ENCODE measurements at places on chromosomes 2 and 18. TPM values are rescaled to one million over a fixed set of nuclear protein-coding genes. Genes with fewer than 3 reads are reported as not detected.

- no peak for DNase-seq
Measured at GRCh38 chr2:146244131-146244530, 1600.7 kb upstream of the ACVR2A start.

GRCh38 chr2:196601430-196602306, 37.8 kb upstream of the CCDC150 start:
- DNase-seq = peak; percentile 3

DNA sequence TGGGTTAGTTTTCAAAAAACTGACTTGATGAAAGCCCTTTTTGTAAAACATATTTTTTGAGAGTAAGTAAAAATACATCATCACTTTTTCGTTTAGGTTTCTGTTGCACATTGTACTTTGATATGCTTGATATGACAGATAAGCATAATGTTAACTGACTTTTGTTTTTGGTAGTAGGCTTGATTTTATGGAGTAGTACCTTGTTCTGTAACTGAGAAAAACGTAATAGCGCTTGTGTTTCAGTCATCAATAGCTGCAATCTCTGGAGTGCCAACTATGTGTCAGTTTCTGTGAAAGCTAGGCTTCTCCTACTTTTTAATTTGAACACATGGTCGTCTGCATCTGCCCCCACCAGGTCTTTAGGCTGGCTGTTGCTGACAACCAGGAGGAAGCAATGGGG, 1.3 kb downstream of the LCLAT1 start:
- DNase-seq = no peak

DNA sequence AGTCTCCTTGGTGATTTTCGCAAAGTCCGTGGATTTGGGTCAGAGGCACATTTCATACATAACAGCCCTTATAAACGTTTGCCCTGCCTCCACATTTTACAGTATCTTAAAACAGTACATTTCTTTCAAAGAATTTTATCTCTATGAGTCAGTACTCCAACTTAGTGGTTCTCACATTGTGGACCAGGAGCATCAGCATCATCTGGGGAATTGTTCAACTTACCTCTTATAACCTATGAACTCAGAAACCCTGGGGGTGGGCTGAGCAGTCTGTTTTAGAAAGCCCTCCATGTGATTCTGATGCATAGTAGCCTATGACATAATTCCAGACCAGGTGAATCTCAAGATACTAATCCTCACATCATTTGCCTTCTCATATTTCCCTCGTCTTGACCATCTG, 12.4 kb downstream of the SUPT7L start:
- DNase-seq = no peak

DNA sequence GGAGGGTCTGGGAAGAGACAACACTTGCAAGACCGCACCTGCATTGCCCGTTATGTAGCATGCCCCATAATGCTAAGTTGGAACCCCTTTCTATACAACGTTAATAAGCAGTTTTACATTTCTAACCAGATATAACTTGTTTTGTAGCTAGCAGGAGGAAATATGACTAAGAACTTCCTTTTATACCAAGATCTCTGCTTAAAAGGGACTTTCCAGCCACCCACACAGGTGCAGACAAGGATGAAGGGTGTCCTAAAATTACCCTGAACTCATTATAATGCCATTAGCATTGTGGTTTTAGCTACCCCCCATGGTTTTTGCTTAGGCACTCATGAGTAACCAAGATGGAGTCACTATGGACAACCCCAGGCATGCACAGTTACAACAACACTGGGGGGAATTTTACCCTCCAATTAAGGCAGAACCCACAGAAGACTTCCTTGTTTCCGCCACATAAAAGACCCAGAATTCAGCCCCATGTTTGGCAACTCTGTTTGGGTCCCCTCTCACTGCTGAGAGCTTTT, 362.8 kb downstream of the CBLN2 start:
- DNase-seq = no peak

DNA sequence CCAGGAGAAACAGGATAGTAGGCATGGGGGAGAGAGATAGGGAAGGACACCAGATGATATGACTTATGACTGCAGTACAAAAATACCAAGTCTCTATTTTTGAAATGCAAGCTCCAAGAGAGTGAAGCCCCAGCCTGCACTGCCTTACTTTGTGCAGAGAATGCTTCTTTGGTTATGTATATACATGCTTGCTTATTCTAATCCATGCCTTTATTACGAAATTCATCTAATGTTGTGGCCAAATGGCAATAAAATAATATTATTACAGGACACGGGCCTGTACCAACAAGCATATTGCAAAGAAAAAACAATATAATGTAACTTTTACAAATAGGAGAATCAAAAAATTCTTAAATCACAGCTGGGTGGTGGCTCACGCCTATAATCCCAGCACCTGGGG, 110.8 kb downstream of the BCL11A start:
- no peak for DNase-seq

DNA sequence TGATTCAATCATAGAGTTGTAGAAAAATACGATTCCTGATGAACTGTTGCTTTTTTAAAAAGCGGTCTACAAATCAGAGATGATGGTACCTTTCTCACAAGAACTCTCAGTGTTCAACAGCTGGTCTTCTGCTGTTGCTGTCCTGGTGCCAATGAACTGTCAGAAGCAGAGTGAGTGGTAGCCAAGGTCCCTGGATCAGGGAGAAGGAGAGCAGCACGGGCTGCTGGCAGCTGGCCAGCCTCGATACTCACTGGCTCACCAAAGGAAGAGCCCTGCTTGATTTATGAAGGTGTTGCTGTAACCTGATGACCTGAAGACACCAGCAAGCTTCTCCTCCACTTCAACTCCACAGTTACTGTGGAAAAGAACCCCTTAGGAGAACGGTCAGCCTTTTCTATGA, 300.8 kb upstream of the SOX11 start:
- peak; percentile 4 for DNase-seq

DNA sequence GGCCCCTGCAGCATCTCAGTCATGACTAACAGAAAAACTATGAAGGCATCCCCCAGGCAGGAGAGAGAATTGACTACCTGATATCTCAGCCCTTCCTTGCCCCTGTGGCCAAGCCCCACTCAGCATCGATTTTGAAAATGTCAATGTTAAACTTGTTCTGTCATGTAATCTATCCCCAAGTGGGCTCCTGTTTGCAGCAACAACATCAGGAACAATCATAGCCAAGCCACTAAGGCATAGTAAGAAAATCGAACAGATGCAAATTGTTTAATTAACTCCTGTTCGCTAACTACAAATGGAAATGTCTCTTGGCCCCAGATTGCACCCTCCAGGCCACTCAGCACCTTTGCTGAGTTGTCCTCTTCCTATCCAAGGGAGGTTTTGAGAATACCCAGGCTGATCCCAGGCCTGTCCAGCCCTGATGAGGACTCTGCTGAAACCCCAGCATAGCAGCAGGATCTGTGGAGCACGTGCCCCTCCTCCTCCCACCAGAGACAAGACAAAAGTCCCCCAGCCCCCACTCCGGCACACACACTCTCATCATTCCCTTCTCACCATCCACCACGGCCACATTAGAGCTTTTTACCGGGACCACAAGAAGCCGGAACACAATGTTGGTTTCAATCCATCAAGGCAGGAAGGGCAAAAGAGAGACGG, 150.1 kb downstream of the TNS1 start:
- DNase-seq = no peak

- DNase-seq = no peak
Measured at GRCh38 chr2:12064153-12064552, 317.7 kb downstream of the LPIN1 start.

DNA sequence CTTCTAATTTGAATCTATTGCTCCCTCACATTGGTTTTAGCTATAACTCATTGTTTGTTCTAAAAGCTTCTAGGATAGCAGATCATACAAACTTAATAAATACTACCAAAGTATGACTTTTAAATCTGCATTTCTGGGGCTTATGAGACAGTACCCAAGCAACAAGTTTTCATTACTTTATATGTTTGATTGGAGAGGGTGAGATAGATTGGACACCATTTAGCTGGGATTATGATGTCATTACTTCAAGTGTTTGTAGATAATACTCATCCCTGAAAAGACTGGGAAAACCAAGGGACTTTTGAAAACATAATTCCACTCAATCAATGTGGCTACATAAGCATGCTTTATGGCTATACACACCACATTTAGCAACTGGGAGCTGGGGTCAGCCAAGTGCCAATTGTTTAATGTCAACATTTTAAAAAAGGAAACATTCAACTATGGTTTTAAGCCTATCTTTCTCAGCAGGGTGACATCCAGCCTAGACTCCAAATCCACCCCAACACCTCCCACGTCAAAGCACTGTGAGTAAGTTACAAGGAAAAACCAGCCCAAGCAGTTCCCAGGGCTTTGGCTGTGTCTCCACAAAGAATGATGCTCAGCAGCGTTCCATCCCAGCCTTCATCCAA, 119.9 kb downstream of the ETAA1 start:
- DNase-seq = no peak

- no peak for DNase-seq
Measured at GRCh38 chr2:67627456-67628207, 230.5 kb downstream of the ETAA1 start.

- peak; percentile 86 for DNase-seq
Measured at GRCh38 chr2:10278029-10278762, 24.5 kb upstream of the HPCAL1 start.

- DNase-seq = no peak
Measured at GRCh38 chr2:201987426-201987825, 46.2 kb upstream of the FZD7 start.

GRCh38 chr18:58013241-58014211, 30.5 kb upstream of the NEDD4L start:
- no peak for DNase-seq

DNA sequence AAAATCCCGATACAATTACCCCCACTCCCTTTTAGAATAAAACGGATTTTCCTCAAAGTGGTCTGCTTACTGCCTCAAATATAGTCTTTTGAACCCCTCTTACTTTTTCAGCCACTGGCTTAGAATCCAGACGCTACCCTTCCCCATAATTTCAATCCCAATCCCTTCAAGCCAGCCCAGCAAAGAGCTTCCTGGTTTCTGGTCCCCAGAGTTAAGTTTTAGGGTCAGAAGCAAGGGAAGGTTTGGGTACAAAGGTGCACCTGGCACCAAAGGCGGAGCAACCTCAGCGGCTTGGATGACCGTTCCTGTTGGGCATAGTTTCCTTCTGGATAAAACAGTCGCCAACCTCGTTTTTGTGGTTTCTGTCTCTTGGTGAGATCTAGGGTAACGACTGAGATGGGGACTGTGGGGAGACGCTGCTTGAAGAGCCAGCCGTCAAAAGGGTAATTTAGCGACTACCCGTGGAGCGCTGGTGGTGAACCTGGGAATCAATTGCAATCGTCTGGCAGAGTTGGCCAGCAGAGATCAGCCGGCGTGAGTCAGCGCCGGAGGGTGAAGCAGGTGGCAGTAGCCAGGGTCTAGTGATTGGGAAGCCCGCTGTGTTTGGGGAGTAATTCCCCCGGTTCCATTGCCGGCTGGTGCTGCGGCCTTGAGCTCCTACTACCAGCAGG, 1.6 kb downstream of the FEV start:
- DNase-seq = no peak

DNA sequence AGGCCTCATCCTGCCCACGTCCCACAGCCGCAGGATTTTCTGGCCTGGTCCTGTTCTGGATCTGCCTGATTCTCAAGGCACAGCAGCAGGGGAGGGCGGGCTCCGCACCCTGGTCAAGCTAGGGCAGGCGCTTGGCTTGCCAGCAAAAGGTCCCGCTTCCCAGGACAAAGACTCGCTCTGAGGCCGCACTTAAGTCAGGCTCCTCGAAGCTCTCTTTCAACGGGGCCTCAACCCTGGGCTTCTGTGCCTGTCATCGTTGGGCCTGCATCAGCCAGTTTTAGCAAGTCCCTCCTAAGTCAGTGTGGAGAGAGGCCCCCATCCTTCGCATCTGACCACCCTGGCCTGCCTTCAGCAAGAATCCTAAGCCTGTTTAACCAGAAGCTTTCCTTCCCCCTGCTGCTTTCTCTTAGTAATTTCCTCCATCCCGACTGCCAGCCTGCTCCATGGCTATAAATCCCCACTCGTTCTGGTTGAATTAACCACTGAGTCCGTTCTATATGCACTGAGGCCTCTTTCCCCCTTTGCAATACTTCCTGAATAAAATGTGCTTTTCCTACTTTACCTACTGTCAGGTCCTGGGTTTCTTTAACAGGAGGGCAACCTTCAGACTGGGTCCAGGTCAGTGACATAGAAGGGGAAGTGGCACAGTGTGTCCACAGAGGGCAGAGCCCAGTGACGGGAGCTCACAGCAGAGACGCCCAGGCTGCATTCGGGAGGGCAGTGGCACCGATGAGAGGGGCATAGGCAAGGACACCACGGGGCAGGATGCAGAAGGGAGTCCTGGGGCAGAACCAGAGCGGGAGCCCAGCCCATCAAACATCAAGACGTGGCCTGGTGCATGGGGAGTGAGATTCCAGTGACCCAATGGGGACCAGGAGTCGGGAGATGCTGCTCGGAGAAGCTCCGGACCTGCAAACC, 62.7 kb downstream of the SP110 start:
- no peak for DNase-seq

GRCh38 chr2:166057370-166058164, 70.3 kb downstream of the SCN1A start:
- no peak for DNase-seq

DNA sequence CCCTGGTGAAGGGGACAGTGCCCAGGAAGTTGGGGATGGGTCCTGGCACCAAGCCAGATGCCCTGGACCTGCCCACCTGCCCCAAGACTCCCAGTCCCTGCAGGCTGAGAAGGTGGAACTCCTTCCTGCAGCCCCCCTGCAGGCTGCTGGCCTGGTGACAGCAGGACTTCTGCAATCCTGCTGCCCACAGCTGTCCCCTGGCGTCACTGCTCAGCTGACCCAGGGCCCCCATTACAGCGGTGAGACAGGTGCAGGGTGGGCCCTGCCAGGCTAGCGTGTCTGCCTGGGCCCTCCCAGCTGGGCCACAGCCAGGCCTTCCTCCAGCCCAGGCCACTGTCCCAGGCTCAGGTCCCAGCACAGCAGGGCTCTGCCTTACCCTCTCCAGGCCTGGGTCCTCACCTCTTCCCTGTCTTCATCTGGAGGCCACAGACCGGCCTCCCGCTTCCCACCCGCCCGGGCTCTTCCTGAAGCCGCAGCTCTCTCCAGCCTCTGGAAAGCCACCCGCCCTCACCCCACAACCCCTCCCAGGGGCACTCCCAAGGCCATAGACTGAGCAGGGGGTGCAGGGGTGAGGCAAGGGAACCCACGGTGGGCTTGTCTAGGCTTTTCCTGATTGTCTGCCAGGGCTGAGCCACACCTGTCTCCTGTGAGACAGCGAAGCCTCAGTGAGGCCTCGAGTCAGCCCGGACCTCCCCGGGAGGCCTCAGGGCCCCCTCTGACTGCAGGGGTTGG, 8.8 kb upstream of the ERFE start:
- DNase-seq = no peak

GRCh38 chr18:34543945-34544344, 166.2 kb upstream of the DTNA start:
- no peak for DNase-seq

- DNase-seq = no peak
Measured at GRCh38 chr2:599601-600000, 77.6 kb downstream of the TMEM18 start.

Gene WDSUB1
- 17.7 TPM for total RNA-seq

Gene PLGLB1
- 2.3 TPM for total RNA-seq

Gene ZNF396
- total RNA-seq = 9.4 TPM

Gene PLEKHA3
- 14.1 TPM for total RNA-seq

Gene YWHAQ
- total RNA-seq = 261 TPM

Gene POU3F3
- not detected for total RNA-seq

Gene SEPTIN10
- total RNA-seq = 61.7 TPM

Gene FAM228A
- 2.0 TPM for total RNA-seq

Gene EMILIN1
- 18.6 TPM for total RNA-seq

Measured in thyroid gland (tissue), 4 donors.